ENCODE measurements at places on chromosomes 4 and X.

DNA sequence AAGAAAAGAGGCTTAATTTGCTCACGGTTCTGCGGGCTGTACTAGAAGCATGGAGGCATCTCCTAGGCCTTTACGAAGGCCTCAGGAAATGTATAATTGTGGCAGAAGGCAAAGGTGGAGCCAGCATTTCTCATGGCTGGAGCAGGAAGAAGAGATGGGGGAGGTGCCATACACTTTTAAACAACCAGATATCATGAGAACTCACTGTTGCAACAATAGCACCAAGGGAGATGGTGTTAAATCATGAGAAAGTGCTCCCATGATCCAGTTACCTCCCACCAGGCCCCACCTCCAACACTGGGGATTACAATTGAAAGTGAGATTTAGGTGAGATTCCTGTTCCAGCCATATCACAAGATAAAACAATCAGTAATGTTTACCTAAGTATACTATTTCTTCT lies 45.5 kb downstream of the MTHFD2L start:
- DNase-seq, result no peak

DNA sequence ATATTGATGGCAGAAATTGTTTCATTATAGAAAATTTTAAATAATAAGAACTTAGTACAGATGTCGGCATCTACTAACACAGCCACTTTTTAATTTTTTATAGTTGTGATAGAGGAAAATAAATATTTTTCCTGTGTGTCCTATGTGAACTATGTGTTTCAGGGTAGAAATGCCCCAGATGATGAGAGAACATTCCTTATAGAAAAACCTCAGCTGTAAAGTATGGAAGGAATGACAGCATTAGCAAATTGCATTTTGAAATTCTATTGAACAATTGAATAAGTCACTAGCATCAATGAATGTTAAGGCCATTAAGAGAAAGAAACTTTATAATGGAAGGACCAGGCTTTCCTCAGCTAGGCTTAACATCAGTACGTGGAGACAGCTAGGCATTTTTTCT lies 149.2 kb downstream of the CFAP299 start:
- no peak for DNase-seq

DNA sequence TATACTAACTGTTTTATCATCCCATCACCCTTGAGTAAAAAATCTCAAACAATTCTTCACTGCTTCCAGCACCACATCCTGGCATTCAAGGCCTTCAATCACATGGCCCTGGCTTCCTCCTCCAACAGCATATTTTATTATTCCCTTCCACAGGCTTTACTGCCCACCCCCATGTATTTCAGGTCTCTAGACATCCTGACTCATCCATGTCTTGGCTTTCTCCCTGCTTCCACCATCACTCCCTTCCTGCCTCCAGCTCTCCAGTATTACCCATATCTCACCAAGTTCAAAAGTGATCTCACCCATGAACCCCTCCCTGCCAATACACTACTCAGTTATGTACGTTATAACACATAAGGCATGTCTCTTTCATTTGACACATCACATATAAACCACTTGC lies 34.7 kb upstream of the PLAC1 start:
- no peak for DNase-seq

DNA sequence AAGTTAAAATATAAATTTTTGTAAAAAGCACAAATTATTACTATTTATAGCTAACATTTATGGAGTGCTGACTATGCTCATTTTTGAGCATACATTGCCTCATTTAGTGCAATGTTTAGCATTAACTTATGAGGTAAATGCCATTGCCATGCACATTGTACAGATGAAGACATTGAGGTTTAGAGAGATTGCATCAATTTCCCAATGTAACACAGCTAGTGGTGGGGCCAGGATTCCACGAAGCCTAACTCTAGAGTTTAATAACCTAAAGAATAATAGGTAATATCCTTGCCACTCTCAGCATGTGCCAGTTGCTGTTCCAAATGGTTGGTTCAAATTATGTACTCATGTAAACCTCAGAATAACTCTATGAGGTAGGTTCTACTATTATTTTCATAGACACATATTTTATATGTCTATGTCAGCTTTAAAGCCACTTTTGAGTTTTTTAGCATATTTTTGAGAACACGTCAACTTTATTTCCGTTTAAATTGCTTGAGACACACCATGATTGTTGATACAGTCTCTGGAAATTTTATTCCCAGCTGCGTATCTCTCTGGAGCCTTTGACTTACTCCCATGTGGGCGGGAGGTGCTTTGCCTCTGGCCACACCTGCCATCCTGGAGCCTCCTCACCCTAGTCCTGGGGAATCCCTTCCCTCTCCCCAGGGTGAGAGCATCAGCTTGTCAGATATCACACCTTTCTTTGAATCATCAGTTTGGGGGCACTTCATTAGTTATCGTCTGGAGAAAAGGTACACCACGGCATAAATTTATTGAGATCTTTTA lies 10.8 kb upstream of the ADH1A start:
- DNase-seq, result no peak

GRCh38 chr4:23904639-23905071 lies 14.8 kb upstream of the PPARGC1A start:
- DNase-seq, result no peak

DNA sequence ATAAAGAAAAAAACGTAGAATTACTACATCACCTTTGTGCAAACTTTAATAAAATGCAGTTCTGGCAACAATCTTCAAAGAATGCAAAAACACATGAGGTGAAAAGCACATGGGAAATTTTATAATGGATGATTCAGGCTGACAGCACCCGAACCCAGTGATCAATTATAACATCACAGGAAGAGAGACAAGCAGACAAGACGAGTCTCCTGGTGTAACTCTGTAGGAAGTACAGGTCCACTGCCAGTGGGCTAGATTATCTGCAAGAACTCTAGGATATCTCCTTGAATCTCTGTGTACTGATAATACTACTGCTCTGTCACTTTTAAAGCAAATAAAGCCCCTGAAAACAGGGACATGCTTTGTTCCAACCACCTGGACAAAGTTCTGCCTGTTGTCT lies 58.9 kb upstream of the NXF3 start:
- DNase-seq, result no peak

DNA sequence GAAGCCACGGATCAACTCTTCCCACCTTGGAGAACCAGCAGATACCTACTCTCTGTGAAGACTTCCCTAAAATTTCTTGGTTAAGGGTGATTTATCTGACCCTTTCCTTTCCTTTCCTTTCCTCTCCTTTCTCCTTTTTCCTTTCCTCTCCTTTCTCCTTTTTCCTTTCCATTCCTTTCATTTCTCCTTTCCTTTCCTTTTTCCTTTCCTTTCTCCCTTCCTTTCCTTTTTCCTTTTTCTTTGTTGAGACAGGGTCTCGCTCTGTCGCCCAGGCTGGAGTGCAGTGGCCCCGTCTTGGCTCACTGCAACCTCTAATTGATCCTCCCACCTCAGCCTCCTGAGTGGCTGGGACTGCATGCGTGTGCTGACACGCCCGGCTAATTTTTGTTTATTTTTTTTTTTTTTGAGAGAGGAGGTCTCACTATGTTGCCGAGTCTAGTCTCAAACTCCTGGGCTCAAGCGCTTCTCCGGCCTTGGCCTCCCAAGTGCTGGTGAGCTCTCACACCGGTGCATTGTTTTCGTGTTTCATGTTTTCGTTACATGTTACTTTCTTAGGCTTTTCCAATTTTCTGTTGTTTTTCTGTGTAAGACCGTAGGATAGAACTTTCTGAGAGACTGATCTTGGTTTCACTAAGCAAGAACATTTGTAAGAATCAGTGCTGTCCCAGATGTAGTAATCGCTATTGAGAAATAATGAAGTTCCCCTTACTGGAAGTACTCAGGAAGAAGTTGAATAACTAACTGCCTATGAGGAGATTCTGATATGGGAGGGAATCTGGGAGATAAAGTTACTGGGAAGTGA lies 2.0 kb downstream of the TMEM165 start:
- no peak for DNase-seq

- DNase-seq, result no peak
Observed at GRCh38 chr4:159283696-159284095, 180.8 kb downstream of the RAPGEF2 start.

- DNase-seq, result no peak
Observed at GRCh38 chr4:166827167-166827566, 407.1 kb downstream of the SPOCK3 start.

DNA sequence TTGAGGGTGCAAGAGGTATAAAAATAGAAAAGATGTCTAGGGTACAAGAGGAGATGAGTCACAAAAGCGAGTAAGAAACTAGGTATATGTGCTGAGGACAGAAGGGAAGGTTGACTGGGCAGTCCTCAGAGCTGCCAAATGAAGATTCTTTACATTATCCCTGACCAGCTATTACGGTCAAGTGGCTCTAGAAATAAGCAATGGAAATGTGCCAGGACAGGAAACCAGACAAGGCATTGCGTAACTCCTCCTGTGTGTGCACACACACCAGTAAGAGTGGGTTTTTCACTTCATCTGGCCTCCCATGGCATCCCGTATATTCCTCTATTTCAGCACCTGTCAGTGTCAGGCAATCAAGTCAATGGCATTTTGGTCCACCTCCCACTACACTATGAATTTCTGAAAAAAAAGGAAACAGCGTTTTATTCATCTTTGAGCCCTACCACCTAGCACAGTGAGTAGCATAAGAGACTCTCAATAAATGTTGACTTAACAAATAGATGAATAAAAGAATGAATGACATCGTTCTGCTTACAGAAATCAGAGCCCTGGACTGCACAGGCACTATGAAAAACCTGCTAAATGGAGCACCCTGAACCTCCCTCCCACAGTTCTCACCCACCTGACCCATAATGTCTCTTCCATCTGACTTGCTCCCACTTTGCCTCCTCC lies 62.6 kb upstream of the KLF3 start:
- no peak for DNase-seq

DNA sequence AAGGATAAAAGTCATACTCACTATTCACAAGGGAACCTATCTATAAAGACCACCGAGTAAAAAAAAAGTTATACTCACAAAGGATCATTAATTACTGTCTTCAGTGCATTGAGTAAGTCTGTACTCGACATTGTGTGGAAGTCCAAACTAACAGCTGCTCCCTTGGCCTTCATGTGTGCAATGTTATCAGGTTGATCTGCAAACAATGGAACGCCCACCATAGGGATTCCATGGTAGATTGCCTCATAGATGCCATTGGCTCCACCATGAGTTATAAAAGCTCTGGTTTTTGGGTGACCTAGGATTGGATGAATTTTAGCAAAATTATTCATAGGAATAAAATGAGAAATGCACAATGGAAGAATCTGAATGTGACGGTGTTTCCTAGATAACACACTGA lies 10.6 kb downstream of the UGT2B4 start:
- DNase-seq, result no peak

DNA sequence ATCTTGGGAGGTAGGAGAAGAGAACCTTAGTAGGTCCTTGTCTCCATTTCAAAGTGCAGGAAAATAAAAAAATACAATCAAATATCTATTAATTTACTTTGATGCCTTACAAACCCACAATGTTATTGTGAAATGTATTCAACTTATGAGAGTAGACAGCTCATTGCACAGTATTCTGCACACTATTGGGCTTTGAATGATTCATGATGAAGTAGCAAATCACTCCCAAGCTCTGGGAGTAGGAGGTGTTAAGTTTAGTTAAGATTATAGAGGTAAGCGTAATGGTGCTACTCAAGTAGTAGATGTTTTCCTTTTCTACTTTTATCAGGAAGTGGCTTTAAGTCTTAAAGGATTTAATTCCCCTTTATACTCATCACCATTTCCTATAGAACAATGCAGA lies 32.8 kb upstream of the TMPRSS11A start:
- DNase-seq, result no peak

DNA sequence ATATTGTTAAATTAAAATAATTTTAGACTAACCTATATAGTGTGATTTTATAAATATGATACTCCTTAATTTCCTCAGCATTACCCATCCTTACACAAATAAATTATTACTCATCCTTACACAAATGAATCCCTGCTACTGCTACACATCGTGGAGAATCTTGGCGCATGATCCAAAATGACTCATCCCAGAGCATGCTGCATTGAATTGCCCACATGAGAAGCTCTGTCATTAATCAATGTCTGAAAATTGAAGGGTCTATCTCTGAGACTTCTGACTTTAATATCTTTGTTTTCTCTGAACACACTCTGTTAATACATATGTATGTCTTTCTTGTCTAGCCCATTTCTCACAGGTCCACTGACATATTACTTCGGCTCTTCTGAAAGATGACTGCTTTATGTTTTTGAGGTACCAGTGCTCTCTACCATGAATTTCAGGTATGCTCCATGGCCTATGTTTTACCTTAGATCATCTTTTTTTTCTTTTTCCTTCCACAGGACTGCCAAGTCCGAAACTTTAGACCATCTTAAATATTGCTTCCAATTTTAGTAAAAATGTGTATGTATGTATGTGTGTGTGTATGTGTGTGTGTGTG lies 15.7 kb upstream of the DUSP21 start:
- DNase-seq, result no peak

DNA sequence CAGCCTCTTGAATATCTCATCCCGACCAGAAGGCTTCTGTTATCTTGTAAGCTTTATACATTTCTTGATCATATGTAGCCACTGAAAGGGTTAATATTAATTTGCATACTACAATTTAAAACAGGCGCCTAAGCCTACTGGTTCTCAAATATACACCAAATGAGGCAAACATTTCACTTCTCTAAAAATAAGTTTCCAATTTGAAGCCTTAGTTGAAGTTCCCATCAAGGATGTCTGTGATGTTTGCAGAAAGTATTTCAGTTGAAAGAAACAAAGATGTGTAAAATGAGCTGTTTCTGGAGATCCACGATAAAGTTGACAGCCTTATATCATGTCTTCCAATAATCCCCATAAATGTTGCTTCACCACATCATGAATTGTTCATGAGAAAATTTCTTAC lies 70.6 kb downstream of the KIT start:
- DNase-seq, result no peak

DNA sequence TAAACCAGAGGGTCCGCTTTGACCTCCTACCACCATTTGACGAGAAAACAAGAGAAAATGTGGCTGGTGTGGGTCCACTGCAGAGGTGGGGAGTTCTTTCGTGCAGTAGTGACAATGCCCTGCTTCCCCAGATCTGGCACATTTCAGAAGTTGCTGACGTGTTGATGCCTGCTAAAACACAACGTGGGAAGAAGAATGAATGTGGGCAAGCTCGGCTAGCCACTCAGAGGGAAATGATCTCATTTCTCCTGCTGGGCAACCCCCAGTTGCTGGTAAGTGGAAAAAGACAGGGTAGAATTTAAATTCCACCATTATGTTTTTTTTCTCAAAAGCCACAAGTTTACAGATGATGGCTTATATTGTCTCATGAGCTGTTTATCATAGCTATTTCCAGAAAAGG lies 77.9 kb downstream of the LUZP4 start:
- DNase-seq, result no peak

- DNase-seq, result no peak
Observed at GRCh38 chr4:2261110-2261852, 628 bp downstream of the MXD4 start.

DNA sequence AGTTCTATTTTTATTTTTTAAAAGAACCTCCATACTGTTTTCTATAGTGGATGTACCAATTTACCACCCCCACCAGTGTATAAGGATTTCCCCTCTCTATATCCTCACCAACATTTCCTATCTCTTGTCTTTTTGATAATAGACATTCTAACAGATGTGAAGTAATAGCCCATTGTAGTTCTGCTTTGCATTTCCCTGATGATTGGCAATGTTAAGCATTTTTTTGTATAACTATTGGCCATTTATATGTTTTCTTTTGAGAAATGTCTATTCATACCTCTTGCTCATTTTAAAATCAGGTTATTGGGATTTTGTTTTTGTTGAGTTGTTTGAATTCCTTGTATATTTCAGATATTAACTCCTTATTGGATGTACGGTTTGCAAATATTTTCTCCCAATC lies 251.1 kb upstream of the HTR2C start:
- DNase-seq, result no peak

- no peak for DNase-seq
Observed at GRCh38 chrX:22320236-22320873, 47.6 kb downstream of the CBLL2 start.

All from stimulated activated CD8-positive, alpha-beta memory T cell treated with anti-CD3 and anti-CD28 coated beads, Interleukin-4, amount 100 ng/mL, for 4 hours (primary cell).